Activated CD8-positive, alpha-beta memory T cell treated with anti-CD3 and anti-CD28 coated beads for 24 hours (primary cell): ENCODE measurements at places on chromosomes 11 and 22.

DNA sequence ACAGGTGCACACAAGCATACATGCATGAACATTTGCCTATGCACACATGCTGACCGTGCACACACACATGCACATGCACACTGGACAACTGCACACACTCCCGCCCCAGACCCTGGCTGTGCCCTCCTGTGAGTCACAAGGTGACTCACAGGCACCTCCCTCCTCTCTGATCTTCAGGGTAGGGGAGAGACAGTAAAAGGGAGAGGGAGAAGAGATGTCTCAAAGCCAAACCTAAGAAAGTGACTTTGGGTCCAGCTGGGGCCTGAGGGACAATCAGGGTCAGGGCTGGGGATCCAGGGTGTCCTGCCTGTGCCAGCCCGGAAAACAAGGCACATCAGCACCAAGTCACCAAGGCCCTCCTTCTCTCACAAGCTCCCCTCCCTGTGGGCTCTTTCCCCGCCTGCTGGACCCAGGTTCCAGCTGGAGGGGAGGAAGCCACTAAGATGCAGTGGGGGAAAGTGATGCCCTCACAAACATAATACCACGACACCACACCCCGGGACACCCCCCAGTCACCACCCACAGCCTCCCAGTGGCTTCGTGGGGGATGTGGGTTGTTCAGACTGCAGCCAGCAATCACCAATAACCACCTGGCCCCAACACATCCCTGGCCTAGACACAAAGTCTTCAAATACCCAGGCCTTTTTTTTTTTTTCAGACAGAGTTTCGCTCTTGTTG lies 39.3 kb downstream of the PDGFB start:
- peak; percentile 66 for DNase-seq

DNA sequence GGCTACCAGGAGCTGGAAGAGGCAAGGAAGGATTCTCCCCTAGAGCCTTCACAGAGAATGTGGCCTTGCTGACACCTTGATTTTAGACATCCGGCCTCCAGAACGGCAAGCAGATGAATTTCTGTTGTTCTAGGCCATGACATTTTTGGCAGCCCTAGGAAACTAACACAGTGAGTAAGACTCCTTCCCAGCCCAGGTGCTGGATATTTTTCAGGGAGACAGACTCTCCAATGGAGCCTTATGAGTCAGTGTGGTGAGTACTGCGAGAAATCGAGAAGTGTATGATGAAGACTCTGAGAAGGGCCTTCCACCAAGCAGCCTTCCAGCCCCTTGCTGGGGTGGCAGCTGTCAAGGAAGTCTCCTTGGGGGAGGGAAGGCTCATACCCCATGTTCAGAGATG lies 114.4 kb downstream of the OSBP2 start:
- no peak for DNase-seq

- DNase-seq: peak; percentile 65
Measured at GRCh38 chr11:17544181-17544622, at the start of gene USH1C. USH1C (minus strand) TSS chr11:17544416; CDS start chr11:17544307, 109 bp downstream.

DNA sequence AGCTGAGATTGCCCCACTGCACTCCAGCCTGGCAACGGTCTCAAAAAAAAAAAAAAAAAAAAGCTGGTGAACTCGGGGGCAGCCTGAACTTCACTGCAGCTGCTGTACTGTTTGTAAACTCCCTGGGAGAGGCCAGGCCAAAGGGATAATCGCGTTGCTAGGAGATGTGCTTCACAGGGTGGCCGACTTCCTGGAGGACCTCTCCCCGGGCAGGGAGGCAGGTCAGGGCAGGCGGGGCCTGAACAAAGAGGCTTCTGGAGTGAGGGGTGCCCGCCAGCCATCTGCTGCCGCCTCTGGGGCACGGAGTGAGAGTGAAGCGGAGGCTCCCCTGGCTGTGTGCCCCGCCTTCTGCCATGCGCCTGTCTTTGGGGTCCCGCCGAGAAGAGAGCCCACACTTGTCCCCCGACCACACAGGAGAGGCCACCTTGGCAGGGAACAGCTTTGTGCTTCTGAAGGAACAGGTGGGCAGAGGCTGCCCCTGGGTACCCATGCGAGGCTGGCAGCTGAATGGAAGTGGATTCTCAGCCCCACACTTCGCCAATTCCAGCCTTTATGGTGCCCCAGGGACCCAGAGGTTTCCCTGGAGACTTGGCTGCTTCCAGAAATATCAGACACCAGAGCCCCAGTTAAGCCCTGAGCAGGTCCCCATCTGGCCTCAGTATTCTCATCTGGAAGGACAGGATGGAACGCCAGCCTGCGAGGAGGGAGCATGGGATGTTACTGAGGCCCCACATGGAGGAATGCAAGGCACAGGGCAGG lies 29.6 kb downstream of the TMEM184B start:
- no peak for DNase-seq

GRCh38 chr22:24424901-24425775 lies 2.3 kb upstream of the ADORA2A start:
- DNase-seq: no peak

DNA sequence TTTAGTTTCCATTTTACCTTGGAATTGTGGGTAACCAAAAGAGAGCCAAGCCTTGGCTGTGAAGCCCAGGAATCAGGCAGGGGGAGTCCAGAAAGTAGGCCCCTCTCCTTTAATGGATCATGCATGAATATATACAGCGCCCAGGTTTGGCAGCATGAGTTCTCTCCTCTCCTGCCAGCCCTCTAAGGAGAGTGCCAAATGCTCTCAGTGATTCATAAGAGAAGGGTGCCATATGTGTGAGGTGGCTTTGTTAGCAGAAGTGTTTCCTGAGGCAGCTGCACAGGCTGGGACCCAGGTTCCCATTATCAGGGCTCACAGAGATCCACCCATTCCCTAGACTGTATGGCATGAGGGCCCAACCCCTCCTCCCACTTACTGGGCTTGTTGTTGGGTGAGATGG lies 52.3 kb upstream of the SCUBE2 start:
- DNase-seq: no peak

GRCh38 chr11:121112498-121113455 lies 11.7 kb downstream of the TECTA start:
- no peak for DNase-seq

GRCh38 chr11:60937144-60937527 lies 12.9 kb downstream of the TMEM132A start:
- no peak for DNase-seq

GRCh38 chr11:34758262-34758661 lies 137.4 kb downstream of the EHF start:
- DNase-seq: no peak

GRCh38 chr11:130037881-130038585 lies 31.7 kb upstream of the APLP2 start:
- DNase-seq: no peak

DNA sequence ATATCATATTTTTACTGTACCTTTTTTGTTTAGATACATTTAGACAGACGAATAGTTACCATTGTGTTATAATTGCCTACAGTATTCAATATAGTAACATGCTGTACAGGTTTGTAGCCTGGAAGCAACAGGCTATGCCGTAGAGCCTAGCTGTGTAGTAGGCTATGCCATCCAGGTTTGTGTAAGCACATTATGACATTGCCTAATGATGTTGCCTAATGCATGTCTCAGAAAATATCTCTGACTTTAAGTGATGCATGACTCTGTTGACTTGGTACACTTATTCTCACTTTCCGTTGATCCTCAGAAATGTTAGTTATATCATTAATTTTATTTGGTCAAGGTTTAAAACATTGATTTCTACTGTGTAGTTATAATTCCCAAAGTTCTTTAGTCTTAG lies 39.9 kb downstream of the OR2AT4 start:
- DNase-seq: no peak

DNA sequence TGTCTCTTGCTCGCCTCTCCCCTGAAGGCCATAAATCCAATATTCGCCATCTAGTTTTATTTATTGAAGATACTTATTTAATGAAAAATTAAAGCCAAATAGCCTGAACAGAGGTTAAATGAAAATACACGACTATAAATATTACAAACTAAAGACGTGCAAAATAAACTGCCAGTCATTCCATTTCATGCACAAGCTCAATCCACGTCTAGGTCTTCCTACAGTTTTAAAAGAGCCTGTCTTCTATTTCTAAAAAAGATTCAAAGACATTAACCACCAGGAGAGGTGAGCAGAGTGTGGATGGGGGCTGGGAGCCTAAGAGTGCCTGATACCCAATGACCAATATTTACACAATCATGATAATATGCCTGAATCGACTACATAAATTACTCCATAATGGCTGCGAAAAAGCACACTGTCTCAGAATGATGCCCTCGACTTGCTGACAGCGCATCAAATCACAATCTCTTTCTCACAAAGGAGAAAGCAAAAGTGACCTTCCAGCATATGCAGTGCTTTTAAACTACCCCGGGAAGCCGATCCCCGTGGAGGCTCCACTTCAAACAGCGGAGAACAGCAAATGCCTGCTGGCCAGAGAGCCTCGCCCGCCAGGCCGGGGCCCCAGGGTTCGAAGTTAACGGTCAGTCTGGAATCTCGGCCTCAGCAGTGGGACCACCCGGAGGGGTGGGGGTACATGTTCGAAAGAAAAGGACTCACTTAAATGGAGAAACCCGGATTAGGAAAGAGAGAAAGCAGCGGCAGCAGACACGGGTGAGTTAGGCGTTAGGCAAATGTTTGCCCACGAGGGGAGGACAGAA lies 1.7 kb downstream of the FCHSD2 start:
- DNase-seq: no peak

DNA sequence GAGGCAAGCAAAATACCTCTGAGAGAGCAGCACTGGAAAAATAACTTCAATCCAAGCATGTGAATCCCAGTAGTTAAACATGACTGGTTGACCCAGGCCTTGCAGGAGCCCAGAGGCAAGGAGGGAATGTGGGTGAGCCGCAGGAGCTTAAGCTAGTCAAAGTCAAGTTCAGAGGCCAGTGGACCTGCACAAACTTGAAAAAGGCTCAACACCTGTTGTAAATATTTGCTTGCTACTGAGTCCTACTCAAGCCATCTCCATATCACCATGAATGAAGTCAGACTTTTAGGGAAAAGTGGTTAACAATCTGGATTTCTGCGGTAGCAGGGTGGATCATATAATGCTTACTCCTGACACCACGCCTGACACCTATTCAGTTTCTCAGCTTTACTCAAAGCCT lies 4.8 kb upstream of the CAT start:
- DNase-seq: no peak

- no peak for DNase-seq
Measured at GRCh38 chr11:84476581-84476980, 1150.6 kb downstream of the DLG2 start.

DNA sequence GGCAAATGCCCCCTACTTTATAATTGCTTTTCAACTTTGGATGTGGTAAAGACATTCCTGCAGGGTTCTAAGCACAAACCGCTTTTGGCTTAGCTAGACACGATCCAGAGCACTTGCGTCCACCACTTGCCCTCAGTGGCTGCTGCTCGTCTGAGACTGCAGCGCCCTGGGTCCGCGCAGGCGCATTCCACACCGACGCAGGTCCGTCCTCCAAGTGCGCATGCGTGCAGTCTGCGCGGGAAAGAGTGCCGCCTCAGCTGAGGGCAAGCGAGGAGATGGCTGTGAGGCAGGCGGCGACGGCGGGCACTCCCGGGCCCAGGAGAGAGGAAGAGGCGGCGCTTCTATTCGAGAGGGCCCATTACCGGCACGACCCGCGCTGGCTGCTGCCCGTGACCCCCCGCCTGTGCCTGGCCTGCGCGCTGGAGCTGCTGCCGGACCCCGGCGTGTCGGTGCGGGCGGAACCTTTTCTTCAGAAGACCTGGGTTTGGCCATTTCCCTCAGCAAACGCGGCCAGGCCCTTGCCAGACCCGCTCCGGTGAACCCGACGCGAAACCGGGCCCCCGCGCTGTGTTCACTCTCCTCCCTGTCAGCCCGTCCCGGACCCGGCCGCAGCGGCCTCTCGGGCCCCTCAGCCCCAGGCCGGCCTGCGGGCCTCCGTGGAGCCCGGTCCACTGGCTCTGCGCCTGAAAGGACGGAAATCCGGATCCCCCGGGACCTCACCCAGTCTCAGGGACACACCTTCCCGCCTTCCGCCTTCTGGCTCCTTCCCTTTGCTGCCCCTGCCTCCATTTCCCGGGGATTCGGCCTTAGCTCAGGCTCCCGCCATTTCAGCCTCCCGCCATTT lies at the start of gene MEI1:
MEI1 (plus strand) TSS at position 240 of the 844 bp plus-strand sequence; CDS start at position 276, 36 bp downstream.
- DNase-seq: peak; percentile 96

DNA sequence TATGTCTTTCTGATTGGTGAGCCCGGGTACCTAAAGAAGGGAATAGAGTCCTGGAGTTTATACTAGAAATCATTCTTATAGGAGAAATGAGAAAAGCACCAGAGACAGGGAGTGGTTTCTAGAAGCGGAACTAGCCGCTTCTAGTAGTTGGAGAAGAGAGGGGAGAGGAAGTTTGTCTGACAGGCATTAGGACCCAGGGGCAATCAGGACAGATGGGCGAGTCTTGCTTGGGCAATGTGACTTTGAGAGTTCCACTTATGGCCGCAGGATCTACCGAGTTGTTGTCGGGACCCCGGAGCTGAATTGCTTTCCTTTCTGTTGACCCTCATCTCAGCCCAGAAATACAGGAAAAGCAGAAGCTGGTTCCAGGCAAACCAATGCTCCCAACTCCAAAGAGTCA lies 596.8 kb upstream of the CNTN5 start:
- no peak for DNase-seq

DNA sequence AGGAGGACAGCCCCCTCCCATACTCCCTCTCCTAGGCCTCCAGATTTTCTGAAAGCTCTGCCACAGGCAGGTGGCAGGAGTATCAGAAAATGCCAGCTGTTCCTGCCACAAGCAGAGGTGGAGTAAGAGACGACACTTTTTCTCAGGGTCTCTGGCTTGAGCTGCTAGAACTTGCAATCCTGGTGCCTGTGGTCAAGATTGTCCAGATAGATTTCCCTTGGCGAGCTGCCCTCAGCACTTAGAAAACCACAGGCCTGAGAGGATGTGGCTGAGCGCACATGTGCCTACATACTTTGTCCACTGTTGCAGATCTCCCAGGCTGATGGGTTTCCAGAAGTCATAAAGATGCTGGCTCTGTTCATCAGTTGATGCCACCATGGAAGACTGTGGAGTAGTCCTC lies 65.7 kb upstream of the NAV2 start:
- no peak for DNase-seq

- DNase-seq: no peak
Measured at GRCh38 chr11:64650923-64651523, 60.0 kb downstream of the SLC22A12 start.
